Suppressor macrophage treated with lipopolysaccharide for 1 hour (primary cell): ENCODE measurements at places on chromosomes 3 and 15.

GRCh38 chr3:52182691-52183090 is 15.3 kb upstream of the ALAS1 start:
- DNase-seq = no peak

DNA sequence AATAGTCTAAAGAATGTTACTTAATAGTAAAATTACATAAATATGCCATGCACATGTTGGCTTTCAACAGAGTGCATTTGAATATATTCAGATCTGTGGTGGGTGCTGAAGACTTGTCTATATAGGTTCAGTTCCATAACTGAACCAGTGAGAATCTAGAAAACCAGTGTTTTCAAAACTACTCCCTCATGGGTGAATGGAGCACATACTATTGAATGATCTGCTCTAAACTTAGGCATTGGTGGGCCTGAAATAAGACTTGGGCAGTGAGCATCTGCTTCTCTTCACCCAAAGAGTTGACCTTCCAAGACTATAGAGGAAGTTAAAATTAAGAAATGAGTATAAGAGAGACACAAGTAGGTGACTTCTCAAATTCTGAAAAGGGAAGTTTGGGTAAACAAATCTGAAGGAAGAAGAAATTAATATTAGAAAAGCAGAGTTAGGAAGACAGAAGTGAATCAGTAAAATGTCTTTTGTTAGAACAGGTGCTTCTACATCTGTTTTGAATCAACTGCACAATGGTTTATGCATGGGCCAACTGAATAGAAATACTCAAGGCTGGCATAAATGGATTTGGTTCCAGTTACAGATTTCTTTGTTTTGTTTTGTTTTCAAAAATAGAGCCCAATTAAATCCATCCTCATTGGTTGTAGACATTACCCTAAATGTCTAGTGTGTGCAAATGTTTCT is 19.3 kb downstream of the ALCAM start:
- DNase-seq = peak; percentile 57

GRCh38 chr15:49678655-49679054 is 57.8 kb downstream of the DTWD1 start:
- DNase-seq = no peak

- no peak for DNase-seq
Observed at GRCh38 chr15:68401496-68402431, 30.2 kb downstream of the ITGA11 start.

- DNase-seq = no peak
Observed at GRCh38 chr3:73547427-73548248, 77.1 kb downstream of the PDZRN3 start.

DNA sequence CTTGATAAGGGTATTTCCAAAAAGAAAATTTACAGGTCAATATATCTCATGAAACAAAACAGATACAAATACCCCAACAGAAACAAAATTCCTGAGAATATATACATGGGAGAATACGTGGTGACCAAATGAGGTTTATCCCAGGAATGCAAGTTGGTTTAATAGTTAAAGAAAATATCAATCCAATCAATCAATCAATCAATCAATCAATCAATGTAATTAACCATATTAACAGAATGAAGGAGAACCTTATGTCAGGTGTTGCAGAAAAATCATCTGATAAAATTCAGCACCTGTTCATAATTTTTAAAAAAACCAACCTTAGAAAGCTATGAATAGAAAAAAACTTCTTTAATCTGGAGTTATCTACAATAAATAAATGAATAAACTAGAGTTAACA is 35.9 kb downstream of the ITGA11 start:
- DNase-seq = no peak

DNA sequence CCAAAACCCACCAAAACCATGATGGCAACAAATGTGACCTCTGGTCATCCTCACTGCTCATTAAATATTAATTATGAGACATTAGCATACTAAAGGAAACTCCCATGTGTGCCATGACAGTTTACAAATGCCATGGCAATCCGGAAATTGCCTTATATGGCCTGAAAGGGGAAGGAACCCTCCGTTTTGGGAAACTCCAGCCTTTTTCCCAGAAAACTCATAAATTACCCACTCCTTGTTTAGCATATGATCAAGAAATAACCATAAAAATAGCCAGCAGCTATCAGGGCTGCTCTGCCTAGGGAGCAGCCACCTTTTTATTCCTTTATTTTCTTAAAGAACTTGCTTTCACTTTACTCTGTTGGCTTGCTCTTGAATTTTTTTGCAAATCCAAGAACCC is 992.7 kb downstream of the NTRK3 start:
- DNase-seq = no peak

- DNase-seq = no peak
Observed at GRCh38 chr15:31499953-31500765, 173.5 kb downstream of the KLF13 start.

DNA sequence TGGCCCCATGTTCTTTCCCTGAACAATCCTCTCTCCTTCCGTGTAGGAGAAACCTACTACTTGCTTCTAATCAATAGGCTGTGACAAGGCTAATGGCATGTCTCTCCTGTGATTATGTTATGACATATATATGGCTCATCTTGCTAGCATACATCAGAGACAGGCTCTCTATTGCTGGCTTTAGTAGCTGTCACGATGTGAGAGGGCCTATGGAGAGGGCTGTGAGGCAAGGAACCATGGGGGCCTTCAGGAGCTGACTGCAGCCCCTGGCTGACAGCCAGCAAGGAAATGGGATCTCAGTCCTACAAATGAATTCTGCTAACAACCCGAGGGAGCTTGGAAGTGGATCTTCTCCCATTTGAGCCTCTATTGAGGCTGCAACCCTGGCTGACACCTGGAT is 96.3 kb downstream of the EOMES start:
- no peak for DNase-seq

GRCh38 chr3:61454801-61455200 is 106.6 kb upstream of the PTPRG start:
- no peak for DNase-seq

GRCh38 chr3:123481071-123481470 is 32.2 kb upstream of the ADCY5 start:
- DNase-seq = no peak

- DNase-seq = no peak
Observed at GRCh38 chr3:191065181-191065805, 133.7 kb upstream of the OSTN start.

GRCh38 chr3:54653456-54654195 is 274.2 kb downstream of the LRTM1 start:
- DNase-seq = no peak

GRCh38 chr15:68278595-68279405 is 1.3 kb downstream of the FEM1B start:
- peak; percentile 45 for DNase-seq

DNA sequence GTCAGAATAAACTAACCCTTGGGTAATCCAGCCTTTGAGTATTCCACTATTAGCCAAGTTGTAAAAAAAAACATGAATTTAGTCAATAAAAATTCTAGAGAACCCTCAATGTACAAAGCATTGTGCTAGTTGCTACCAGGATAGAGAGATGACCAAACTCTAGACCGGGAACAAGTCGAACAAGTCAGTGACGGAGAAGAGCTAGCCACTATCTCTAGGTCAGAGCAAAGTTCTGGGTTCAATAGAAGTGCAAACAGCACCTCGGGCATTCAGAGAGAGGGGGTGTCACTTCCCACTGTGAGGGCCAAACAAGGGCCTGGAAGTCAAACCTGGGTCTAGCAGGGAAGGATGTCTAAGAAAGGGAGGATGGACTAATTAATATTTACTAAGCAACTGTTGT is 2.3 kb upstream of the ADCY5 start:
- DNase-seq = no peak

- no peak for DNase-seq
Observed at GRCh38 chr3:194936659-194937058, 251.0 kb downstream of the FAM43A start.

- no peak for DNase-seq
Observed at GRCh38 chr15:31034152-31034551, 42.7 kb upstream of the MTMR10 start.

GRCh38 chr3:73214846-73215245 is 153.4 kb downstream of the EBLN2 start:
- no peak for DNase-seq

GRCh38 chr15:85028416-85028815 is 46.8 kb downstream of the PDE8A start:
- DNase-seq = no peak

GRCh38 chr3:128271536-128272332 is 118.5 kb downstream of the EEFSEC start:
- no peak for DNase-seq
